ENCODE measurements at places on chromosomes 1 and 21.

- no peak for DNase-seq
These were observed 59.2 kb upstream of the IVNS1ABP start for GRCh38 chr1:185376288-185376687.

DNA sequence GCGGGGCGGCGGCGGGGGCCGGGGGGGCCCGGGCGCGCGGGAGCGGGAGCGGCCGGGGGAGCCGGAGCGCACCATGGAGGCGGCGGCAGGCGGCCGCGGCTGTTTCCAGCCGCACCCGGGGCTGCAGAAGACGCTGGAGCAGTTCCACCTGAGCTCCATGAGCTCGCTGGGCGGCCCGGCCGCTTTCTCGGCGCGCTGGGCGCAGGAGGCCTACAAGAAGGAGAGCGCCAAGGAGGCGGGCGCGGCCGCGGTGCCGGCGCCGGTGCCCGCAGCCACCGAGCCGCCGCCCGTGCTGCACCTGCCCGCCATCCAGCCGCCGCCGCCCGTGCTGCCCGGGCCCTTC is 546 bp downstream of the SKI start:
- DNase-seq: no peak

- no peak for DNase-seq
These were observed 57.0 kb upstream of the CACYBP start for GRCh38 chr1:174942547-174943255.

DNA sequence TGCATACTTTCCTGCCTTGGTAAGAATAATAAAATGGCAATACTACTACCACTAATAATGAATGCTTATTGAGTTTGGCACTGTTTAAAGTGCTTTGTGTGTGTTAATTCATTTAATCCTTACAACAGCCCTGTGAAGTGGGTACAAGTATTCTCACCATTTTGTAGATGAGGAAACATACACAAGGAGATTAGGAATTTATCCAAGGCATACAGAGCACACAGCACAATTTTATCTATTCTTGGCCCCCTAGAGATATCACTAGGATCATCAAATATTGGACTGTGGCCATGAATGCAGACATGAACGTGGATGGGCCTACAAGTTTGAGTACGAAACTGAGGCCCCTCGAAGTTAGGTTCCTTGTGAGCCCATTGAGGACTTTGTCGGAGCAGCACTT is 39.5 kb downstream of the TENT5C start:
- no peak for DNase-seq

GRCh38 chr1:51839094-51839493 is 39.4 kb downstream of the NRDC start:
- DNase-seq: no peak

- DNase-seq: no peak
These were observed 34.5 kb downstream of the DIRAS3 start for GRCh38 chr1:68015971-68016370.
